ENCODE measurements at places on chromosomes 1 and 21. TPM values are rescaled to one million over a fixed set of nuclear protein-coding genes. Genes with fewer than 3 reads are reported as not detected.

The TMEM82 gene
- total RNA-seq: not detected

The TNNI3K gene
- total RNA-seq: 4.1 TPM

The BRDT gene
- total RNA-seq: 0.06 TPM

The TRAF3IP3 gene
- total RNA-seq: 1.1 TPM

The LINGO4 gene
- total RNA-seq: 2.0 TPM

The BMP8B gene
- 7.8 TPM for total RNA-seq

The PLEKHA6 gene
- 22.1 TPM for total RNA-seq

The FAM72D gene
- total RNA-seq: 1.6 TPM

The ENAH gene
- 91.4 TPM for total RNA-seq

The NPPB gene
- 0.83 TPM for total RNA-seq

The RNU1-4 gene
- total RNA-seq: 4,182 TPM

The PSMB2 gene
- total RNA-seq: 26.3 TPM

GRCh38 chr1:231768416-231768815 lies 141.8 kb downstream of the DISC1 start:
- no peak for DNase-seq

DNA sequence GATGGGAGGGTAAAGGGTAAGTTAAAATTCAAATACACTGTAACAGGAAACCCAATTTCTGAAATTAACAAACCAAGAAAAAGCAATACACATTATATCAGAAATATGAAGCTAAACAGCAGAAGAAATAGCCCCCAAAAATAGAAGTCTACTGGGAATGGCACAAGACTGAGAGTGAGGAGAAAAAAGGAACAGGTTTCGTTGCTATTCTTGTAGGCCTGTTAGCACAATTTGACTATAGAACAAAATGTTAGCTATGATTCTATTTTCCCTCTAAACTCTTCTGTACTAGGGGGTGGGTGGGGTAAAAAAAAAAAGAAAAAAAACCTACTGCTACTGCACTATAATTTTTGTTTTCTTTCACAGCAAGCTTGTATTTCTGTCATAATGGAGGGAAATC lies 12.5 kb downstream of the RBBP5 start:
- no peak for DNase-seq

DNA sequence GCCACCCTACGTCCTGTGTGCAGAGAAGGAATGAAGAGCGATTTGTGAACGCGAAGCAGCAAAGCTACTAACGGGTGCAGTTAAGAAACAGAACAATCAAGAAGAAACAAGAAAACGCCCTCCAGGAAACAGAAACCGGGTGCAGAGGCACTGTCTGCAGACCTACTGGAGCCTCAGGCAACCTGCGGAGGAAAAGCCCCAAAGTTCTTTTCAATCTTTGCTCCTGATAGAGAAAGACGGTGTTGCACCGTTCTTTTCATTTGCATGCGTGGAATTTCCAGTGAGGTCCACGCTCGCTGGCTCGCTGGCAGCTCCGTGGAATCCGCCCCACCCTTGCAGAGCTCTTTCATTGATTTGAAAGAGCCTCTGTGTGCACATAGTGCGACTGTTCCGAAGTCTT lies 37.0 kb upstream of the PDE9A start:
- no peak for DNase-seq

- DNase-seq: no peak
Measured at GRCh38 chr1:93713341-93713740, 31.7 kb upstream of the BCAR3 start.

DNA sequence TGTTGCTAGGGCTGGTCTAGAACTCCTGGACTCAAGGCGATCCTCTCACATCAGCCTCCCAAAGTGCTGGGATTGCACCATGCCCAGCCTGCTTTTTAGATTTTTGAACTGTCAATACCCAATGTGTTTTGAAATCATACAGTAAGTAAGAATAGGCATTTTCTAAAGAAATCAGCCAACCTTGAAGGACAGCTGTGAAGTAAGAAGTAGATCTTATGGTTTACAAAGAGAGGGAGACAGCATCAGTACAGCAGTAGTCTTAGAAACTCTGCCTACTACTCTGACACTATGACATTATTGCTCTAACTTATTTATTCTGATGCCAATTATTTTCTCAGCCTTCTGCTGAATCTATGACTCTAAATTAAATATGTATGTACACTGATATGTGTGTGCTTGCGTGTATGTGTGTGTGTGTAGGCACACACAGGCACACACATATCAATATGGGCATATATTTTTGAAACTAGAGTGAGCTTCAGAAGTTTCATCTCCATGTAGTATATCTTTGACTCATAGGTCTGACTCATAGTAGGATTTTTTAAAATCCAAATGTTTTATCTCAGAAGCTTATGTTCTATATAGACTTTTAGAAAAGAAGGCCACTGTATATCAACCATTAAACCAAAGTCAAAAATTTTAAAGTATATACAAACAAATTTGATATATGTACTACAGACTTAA lies 140.4 kb downstream of the COL24A1 start:
- no peak for DNase-seq

- DNase-seq: no peak
Measured at GRCh38 chr1:17579951-17580939, 40.7 kb downstream of the ARHGEF10L start.

GRCh38 chr1:246383791-246384190 lies 123.3 kb downstream of the SMYD3 start:
- no peak for DNase-seq

DNA sequence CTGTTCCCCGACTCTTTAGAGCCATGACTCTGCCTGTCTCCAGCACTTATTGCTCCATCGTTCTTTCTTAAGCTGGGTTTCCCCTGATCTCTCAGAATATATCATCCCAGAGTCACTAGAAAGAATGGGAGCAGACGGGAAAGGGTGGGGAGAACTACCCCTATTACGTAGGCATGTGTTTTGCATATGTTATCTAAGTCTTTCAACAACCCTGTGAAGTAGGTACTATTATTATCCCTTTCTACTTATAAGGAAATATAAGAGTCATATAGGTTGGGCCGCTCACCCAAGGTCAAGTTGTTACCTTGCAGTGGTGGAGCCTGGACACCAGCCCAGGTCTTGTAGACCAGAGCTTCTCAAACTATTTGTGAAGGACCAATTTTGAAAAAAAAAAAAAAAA lies 38.7 kb downstream of the ELF3 start:
- DNase-seq: no peak

GRCh38 chr1:74834261-74834660 lies 101.3 kb downstream of the TYW3 start:
- DNase-seq: no peak

GRCh38 chr1:100441146-100441545 lies 88.8 kb downstream of the CDC14A start:
- no peak for DNase-seq

DNA sequence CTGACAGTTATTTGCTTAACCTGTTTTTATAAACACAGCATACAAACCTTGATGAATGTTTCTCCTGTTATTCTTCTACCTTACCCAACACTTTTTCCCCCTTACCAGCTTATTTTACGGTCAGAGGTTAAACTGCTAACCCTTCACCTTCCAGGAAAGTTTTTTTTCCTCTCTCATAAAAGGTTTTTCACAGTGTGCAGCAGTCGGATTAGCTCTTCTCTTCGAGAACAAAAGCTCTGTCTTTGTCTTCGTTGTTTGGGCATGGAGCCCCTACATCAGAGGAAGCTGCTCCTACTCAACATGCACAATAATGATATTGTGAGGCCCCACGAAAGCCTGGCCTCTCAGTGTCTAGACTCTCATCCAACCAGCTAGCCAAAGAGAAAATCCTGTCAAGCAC lies 42.0 kb downstream of the DENND1B start:
- DNase-seq: no peak

DNA sequence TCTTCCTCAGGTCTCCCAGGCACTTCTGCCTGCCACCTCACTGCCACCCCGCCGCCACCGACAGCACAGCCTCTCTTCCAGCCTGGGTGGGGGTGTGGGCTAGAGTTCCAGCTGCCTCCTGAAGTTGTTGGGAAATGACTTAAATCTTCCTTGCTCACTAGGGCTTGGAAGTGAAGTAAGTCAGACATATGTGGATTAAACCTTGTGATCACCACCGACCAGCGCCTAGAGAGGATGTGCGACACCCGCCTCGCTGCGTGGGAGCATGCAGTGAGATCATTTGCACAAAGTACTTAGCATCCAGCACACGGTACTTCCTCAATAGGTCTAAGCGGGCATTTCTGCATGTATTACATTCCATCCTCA lies 71.4 kb upstream of the FAM20B start:
- DNase-seq: no peak

- DNase-seq: no peak
Measured at GRCh38 chr1:159790237-159790917, 9.6 kb downstream of the DUSP23 start.

DNA sequence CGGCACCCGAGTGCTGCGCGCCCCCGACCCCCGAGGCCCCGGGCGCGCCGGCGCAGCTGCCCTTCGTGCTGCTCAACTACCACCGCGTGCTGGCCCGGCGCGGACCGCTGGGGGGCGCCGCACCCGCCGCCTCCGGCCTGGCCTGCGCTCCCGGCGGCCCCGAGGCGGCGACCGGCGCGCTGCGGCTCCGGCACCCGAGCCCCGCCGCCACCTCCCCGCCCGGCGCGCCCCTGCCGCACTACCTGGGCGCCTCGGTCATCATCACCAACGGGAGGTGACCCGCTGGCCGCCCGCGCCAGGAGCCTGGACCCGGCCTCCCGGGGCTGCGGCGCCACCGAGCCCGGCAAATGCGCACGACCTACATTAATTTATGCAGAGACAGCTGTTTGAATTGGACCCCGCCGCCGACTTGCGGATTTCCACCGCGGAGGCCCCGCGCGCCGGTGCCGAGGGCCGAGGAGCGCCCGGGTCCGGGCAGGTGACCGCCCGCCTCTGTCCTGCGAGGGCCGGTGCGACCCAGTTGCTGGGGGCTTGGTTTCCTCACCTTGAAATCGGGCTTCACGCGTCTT lies 49.0 kb downstream of the SIM2 start:
- no peak for DNase-seq

DNA sequence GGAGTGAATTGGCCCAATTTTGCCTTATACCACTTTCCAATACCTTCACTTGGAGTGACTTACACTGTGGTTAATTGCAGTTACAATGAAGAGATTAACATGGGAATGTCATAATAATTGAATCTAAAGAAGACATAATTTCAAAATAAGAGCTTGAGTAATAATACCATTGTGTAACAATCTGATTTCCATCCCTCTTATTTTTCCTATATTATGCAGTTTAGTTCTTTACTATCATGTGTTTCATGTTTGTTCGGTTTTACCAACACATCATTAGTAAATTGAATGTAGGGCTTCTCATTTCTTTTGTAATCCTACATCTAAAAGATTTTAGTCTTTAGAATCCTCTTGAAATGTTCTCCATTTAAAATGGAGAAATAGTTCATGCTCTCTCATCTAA lies 19.2 kb upstream of the XPR1 start:
- no peak for DNase-seq

DNA sequence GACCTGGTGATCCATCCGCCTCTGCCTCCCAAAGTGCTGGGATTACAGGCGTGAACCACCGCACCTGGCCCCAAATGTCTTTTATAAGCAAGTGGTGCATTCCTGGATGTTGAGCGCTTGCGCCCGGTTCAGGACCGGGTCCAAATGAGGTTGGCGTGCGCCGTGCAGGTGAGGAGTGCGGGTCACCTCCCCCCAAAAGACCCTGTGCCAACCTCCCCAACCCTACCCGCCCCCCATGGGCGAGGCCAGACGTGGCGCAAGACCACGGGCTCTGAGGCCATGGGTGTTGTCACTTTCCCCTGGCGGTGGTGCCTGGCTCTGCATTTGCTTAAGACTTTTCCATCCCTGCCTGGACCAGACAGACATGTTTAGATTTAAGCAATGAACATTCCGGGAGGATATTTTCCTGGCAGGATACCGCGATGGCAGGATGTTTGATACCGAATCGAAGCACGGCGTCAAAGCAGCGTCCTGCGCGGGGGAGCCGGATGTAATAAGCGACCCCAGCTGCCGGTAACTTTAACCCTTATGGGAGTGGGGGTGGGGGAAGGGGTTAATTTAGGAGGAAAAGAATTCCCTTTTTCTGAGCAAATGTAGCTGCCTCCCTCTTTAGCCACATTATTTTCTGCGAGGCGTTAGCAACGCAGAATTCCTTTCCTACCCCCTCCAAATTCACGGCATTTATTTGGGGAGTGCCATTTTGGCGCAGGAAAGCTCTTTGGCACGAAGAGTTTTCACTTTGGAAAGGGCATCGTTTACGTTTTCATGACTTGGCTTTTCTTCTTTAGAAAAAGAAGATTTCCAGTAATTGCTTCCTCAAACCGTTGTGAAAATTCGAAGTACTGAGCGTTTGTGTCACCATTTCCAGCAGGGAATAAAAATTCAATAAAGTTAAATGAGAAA lies 27.8 kb upstream of the RNF187 start:
- DNase-seq: no peak

GRCh38 chr1:35431173-35431599 lies 126.0 kb downstream of the KIAA0319L start:
- no peak for DNase-seq

DNA sequence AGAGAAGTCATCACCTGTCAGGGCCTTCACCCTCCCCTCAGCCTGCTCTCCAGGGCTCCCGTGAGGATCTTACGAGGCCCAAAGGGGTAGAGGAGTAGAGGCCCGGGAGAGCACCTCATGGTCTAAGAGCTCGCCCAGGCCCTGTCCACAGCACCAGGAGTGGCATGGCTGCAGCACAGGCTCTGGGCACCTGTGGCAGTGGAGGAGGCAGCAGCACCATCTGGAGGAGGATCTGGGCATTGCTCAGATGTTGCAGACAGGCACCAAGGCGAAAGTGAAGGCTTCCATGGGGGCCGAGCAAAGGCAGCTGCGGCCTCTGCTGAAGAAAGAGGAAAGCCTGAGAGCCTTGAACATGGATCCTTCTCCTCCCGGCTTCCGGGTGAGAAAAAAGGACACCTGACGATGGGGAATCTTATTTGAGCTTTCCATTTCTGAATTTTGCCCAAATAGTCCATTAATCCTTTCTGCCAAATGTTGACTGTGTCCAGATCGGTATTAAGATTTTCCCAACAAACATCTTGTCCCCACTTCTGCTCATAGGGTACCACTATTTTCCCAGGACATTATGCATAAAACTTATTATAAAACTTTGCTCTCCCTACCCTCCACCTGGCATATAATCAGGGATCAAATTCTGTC lies 604.7 kb downstream of the PTPRC start:
- peak; percentile 9 for DNase-seq

- no peak for DNase-seq
Measured at GRCh38 chr1:108028841-108029388, 63.9 kb upstream of the VAV3 start.

GRCh38 chr21:28233536-28234220 lies 759.0 kb downstream of the LTN1 start:
- no peak for DNase-seq

GRCh38 chr21:27764056-27764455 lies 797.2 kb upstream of the ADAMTS5 start:
- DNase-seq: no peak
